Muscle of back (tissue), 13 donors: ENCODE measurements at places on chromosomes 6 and 20. TPM values are rescaled to one million over a fixed set of nuclear protein-coding genes. Genes with fewer than 3 reads are reported as not detected.

The NHLRC1 gene
- polyA plus RNA-seq, result 2.6 TPM

The MYL9 gene
- 482 TPM for polyA plus RNA-seq

The SIRPD gene
- polyA plus RNA-seq, result not detected

The PEX7 gene
- polyA plus RNA-seq, result 8.3 TPM

The FABP7 gene
- polyA plus RNA-seq, result 0.94 TPM

The ENPP4 gene
- polyA plus RNA-seq, result 26.5 TPM

The FAM50B gene
- 6.2 TPM for polyA plus RNA-seq

The CDH26 gene
- 0.82 TPM for polyA plus RNA-seq

The RAD21L1 gene
- polyA plus RNA-seq, result 0.11 TPM

The SCAND1 gene
- polyA plus RNA-seq, result 30.5 TPM

The RBBP8NL gene
- 0.53 TPM for polyA plus RNA-seq

DNA sequence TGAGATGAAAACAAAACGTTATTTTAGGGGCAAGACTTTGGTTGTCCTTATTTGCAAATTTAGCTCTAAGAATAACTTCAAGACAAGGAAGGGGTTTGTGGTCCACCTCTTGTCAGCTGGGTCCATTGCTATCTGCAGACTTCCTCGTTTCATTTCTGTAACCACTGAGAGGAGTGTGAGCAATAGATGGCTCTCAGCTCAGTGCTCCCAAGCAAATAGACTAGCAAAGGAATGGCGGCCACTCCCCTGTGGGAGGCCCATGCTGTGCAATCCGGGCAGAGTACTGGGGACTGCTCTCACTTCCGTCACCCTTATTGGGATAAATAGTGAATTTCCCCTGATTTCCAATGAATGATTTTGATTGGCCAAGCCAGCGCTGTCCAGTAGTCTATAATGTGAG, 176.6 kb downstream of the ZDHHC14 start:
- no peak for DNase-seq

DNA sequence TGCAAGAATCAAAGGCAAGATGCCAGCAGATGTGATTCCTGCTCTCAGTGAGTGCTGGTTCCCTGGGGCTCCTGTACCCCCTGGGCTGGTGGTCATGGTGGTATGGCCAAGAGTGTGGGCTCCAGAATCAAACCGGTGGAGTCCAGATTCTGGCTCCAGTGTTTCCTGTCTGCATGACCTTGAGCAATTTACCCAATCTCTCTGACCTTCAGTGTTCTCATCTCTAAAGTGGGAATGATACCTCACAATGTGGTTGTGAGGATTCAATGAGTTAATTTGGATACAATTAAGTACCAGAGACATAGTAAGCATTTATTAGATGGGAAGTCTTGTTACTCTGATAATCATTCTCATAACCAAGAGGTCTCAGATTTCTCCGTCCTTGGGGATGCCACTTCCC, 218.4 kb upstream of the JARID2 start:
- no peak for DNase-seq

GRCh38 chr6:12200761-12201160, 89.4 kb upstream of the EDN1 start:
- DNase-seq, result no peak

DNA sequence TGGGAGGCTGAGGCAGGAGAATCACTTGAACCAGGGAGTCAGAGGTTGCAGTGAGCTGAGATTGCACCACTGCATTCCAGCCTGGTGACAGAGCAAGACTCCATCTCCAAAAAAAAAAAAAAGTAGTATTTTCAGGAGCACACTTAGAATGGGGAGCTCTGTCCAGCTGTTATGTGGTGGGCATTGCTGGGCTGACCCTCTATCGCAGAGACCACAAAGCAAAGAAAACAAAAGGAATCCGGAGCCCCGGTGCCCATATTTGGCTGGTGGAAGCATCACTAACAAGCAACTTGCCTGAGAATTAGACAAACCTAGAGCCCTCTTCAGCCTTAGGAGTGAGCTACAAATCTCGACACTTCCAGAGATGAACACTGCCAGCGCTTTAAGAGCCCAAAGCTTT, 137.3 kb upstream of the GPR6 start:
- no peak for DNase-seq

DNA sequence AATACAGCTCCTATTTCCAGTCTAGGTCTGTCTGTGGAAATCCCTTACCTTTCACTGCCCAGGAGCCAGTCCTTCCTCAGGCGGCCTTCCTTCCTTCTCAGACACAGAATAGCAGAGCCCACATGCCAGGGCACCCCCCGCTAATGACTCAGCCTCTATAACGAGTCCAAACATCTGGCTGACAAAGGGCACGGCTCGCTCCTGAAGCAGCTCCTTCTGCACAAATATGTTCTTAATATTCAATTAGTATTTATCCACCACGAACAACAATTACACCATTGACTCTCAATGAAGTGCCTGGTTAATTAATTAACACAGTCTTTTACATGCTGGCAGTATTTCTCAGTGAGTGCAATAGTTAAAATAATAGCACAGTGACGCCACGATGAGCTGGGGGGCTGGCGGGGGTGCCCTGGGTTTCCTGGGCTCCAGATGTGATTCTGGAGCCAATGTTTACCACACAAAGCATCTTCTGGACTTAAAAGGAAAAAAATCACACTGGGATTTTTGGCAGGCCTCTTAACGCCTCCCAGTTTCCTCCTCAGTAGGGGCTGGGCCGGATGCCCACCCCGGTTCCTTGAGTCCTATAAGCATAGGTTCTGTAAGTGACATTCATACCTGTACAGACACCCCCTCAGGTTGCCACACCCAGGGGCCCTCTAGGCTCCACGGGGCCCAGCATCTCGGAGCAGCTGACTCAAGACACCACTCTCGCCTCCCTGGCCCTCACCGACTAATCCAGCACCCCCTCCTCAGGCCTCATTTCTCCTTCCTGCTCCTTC, 158.6 kb upstream of the MLN start:
- no peak for DNase-seq

DNA sequence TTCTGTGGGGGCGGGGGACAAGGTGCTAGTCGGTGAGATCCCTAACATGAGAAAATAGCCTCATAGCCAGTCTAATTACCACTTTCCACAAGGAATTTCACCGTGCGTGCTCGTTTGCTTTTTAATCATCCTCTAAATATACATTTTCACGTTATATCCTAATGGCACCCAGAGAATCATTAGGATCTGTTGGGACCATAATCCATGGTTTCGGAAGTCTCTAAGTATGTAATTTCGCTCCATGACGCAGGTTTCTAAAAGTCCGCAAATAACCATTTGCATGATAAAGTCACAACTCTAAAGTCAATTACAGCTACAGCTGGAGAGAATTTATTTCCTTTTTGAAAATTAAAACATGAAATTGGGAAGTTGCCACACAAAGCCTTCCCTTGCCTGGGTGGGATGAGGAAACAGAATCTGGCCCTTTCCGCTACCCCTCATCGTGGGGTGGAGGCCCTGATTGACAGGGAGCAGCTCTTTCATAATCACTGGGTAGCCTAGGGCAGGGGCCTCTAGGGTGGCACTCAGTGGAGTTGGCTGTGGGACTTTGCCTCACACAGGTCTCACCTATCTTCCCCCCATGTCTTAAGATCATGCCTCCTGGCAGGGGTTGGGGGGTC, 81.9 kb downstream of the LRFN2 start:
- DNase-seq, result no peak

GRCh38 chr6:13454286-13455221, 32.8 kb downstream of the GFOD1 start:
- peak; percentile 50 for DNase-seq

GRCh38 chr6:142796571-142796970, 148.4 kb downstream of the HIVEP2 start:
- DNase-seq, result no peak

DNA sequence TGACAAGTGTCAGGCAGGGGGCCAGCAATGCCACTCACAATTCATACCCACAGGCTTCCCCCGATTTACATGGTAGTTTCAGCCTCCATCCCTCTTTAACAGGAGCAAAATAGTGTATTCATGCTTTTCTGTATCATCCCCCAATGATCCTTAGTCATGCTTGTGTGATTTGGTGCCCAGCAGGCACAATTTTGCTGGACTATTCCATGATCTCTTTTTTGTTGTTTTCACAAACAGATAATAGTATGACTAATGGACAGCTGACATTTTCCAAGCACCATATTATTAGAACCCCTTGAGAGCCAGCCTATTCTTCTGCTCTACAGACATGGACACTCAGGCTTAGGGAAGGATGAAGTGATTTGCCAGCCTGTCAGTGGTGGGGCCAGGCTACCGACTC, 128.2 kb upstream of the RIPOR2 start:
- no peak for DNase-seq

GRCh38 chr6:73234733-73235132, 9.4 kb upstream of the KHDC1L start:
- DNase-seq, result no peak

DNA sequence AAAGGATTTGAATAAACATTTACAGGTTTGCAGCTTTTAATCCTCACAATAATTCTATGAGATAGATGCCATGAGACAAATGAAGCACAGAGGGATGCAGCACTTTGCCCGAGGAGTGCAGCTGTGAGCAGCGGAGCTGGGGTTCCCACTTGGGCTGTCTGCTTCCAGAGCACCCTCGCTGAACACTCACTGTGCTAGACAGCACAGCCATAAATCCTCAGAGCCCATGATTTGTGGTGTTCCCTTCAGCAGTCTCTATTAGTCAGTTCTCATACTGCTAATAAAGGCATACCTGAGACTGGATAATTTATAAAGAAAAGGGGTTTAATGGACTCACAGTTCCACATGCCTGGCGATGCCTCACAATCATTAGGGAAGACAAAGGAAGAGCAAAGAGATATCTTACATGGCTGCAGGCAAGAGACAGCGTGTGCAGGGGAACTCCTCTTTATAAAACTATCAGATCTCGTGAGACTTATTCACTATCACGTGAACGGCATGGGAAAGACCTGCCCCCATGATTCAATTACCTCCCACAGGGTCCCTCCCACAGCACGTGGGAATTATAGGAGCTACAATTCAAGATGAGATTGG, 25.3 kb upstream of the CTAGE9 start:
- DNase-seq, result no peak

GRCh38 chr20:16552015-16552414, 21.2 kb downstream of the KIF16B start:
- no peak for DNase-seq

GRCh38 chr6:142325111-142325510, 23.3 kb downstream of the ADGRG6 start:
- DNase-seq, result no peak

DNA sequence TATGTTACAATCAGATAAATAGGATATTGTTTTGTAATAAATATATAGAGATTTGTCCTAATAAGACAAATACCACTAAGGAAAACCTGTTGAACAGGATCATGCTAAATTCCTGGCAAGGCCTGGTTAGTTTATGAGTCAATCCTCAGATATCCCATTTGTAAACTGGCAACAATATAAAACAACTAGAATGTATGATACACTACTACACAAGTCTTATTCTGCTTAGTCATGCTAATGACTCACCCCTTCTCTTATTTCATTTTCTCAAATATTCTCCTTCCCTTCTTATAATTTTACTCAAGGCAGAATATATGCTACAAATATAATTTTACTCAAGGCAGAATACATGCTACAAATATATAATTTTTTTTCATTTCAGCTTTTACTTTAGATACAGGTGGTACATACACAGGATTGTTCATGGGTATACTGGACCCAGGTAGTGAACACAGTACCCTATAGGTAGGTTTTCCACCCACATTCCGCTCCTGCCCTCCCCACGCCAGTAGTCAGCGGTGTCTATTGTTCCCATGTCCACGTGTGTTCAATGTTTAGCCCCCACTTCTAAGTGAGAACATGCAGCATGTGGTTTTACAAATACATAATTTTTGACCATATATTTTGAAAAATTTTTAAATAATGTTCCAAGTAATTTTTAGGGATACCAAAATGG, 6.3 kb downstream of the OSER1 start:
- peak; percentile 78 for DNase-seq

DNA sequence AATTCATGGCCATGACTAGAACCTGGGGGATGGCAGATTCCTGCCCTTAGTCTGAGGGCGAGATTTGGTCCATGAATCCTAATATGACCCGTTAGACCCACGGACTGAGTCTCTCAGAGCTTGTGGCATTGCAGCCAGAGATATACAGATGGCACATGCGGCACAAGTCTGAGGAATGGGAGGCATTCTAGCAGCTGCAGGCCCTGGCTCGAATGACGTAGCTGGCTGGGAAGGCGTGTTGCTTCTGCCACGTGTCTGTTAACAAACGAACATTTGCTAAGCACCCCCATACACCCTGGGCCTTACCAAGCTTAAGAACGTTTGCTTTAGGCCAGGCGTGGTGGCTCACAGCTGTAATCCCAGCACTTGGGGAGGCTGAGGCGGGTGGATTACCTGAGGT, 68.0 kb downstream of the CD164 start:
- DNase-seq, result peak; percentile 50

- peak; percentile 81 for DNase-seq
Measured at GRCh38 chr6:17086469-17086868, 15.4 kb upstream of the STMND1 start.

DNA sequence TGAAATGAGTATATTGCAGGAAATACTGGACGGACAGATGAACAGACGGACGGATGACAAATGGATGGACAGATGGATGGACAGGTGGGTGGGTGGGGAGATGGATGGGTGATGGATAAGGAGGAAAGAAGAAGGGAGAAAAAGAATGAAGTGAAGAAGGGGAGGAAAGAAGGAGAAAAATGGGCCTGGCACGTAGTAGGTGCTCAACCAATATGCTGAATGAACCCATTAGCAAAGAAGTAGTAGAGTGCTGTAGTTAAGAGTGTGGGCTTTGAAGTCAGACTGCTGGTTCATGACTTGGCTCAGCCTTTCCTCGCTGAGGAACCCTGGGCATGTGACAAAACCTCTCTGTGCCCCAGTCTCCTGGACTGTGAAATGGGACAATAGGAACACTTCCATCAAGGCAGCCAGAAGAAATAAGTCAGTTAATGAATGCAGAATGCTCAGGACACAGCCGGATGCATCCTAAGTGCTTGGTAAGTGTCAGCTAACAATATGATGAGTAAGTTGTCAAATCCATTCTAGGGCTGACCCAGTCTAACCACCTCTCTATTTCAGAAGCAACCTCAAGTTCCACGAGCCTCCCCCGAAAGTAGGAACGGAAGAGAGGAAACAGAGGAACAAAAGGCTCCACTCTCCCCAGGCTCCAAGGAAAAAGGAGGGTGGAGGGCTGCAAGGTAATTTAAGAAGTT, 37.9 kb downstream of the PREX1 start:
- DNase-seq, result no peak

DNA sequence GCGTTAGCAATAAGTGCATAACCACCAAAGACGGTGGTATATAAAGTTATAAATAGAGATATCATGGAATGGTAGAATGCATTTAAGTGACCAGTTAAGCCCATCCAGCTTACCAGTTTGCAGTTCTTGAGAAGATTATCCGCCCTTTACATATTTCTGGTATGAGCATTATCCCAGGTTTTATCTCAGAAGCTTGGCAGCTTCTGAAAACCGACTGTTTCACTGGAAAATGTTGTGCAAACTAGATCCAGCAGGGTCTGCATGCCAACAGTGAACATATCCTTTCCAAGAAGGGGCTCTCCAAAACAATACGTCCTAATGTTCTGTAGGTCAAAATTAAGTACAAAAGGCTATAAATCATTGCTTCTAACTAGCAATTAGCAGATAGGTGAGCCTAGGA, 29.5 kb upstream of the SHLD1 start:
- no peak for DNase-seq
